ENCODE measurements at places on chromosomes 7 and 10. TPM values are rescaled to one million over a fixed set of nuclear protein-coding genes. Genes with fewer than 3 reads are reported as not detected.

- no peak for DNase-seq
Observed at GRCh38 chr7:151371266-151371665, 29.7 kb downstream of the NUB1 start.

DNA sequence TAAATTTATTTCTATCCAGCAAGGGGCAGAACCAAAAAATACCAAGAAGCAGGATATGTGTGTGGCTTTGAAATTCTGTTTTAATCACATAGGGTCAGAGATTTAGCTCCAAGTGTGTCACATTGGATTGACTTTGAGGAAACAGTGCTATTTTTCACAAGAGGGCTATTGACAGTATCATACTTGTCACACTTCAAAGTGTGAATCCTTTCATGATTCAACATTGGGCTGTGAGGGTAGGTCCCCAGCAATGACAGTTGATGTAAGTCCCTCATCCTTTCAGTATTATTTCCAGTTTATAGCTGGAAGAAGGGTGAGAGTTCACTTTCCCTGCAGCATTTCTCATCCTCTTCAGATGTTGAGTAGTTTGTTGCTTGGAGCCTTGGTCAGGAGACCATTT, 7.4 kb downstream of the CCNY start:
- DNase-seq, result no peak

GRCh38 chr10:31918671-31919409, 9.8 kb downstream of the ARHGAP12 start:
- DNase-seq, result no peak

GRCh38 chr7:137801003-137801402, 45.8 kb downstream of the DGKI start:
- DNase-seq, result no peak

The FXYD4 gene
- not detected for total RNA-seq

The CRCP gene
- total RNA-seq, result 59.5 TPM

Measured in umbilical cord (tissue), 2 donors.